Midbrain (tissue), 1 donor: ENCODE measurements at places on chromosomes 16 and 17.

GRCh38 chr17:30222721-30223175 lies 12.7 kb downstream of the SLC6A4 start:
- DNase-seq = no peak

- DNase-seq = no peak
Observed at GRCh38 chr16:14606102-14606501, 24.0 kb downstream of the PARN start.

- DNase-seq = no peak
Observed at GRCh38 chr17:50847566-50847965, 12.2 kb downstream of the WFIKKN2 start.

DNA sequence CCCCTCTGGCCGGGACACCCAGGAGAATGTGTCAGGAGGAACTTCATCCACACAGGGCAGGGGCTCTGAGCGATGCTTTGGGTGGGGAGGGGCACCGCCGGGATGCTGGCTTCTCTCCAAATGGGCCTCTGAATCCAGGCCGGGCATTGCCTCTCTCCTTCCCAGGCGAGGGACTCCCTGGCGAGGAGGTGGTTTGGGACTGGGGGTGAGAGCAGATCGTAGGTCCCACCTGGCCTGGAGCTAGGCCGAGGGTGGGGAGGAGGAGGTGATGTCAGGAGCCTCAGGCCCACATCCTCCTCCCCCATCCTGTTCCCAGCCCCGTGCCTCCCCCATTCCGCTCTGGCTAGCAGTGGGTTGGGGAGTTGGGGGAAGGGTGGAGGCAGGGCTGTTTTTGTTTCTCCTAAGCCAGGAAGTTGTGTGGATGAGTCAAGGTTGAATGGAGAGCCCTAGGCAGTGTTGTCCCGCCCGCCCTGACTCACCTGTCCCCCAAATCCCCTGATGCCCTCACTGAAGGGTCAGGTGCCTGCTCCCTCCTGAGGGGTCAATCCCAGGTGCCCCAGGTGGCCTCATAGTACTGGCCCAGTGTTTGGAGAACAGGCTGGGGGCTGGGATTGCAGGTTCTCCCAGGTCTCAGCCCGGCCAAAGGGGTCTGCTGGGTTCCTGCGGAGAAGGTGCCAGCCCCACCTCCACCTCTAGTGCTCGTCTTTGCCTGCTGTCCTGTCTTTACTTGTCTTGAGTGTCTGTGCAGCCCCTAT lies 2.8 kb downstream of the GRB7 start:
- DNase-seq = no peak

DNA sequence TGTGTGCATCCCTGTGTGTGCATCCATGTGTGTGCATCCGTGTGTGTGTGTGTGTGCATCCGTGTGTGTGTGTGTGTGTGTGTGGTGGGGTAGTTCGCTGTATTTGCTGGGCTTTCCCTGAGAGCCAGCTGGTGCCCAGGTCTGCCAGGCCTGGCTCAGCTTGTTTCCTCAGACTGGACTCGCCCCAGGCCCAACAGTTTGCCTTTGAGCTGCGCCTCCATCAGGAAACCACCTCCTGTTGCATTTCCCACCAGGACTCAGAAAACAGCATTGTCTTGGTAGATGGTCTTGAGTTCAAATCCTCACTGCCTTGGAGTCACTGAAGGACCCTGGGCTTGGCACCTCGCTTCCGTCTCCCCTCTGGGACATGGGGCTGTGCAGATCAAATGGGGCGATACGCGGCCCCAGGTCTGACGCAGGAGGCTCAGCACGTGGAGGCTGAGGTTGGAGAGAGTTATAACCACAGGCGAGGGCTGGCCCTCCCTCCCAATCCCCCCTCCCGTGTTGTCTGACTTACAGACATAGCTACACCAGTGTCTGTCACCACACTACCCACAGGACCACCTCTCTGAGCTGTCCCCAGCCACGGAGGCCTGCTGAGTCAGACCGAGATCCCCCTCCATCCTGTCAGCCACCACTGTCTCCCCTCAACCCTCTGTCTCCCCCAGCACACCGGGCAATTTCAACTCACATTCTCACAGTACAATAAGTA lies 4.7 kb downstream of the ITGAE start:
- no peak for DNase-seq

- no peak for DNase-seq
Observed at GRCh38 chr17:29980261-29980660, 38.8 kb downstream of the EFCAB5 start.

DNA sequence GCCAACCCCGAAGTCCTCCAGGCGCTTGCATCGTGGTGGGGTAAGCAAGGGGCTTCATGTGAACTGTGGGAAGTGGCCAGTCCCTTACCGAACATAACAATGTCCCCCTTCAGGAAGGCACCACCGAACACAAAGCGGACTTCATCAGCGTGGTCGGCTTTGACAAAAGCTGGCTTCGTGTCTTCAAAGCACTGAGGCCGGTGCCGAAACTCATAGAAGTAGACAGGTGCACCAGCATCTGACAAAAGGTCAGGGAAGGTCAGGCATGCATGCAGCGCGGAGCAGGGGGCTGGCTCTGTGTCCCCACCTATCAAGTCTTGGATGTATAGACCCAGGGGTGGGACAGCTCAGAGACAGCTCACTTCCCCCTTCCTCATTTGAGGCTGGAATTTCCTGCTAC lies 16.6 kb upstream of the CES1 start:
- DNase-seq = no peak
